ENCODE measurements at places on chromosomes 4 and X. TPM values are rescaled to one million over a fixed set of nuclear protein-coding genes. Genes with fewer than 3 reads are reported as not detected.

DNA sequence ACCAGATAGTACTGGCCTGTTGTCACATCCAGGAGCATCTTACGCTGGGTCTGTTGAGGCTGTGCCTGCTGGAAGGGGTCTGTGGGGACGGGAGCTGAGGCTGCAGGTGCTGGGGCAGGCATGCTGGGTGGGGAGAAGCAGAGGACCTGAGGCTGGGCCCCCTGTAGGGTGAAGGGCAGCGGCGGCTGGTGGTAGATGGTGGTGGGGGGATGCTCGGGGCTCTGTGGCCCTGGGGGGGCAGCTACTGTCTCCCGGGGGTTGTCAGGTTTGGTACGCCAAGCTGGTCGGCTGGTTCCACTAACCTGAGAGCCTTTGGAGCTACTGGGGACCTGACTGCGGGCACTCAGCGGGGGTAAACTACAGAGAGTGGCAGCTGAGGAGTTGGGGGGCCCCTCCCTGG lies 7.8 kb downstream of the C4orf54 start:
- DNase-seq, result no peak

DNA sequence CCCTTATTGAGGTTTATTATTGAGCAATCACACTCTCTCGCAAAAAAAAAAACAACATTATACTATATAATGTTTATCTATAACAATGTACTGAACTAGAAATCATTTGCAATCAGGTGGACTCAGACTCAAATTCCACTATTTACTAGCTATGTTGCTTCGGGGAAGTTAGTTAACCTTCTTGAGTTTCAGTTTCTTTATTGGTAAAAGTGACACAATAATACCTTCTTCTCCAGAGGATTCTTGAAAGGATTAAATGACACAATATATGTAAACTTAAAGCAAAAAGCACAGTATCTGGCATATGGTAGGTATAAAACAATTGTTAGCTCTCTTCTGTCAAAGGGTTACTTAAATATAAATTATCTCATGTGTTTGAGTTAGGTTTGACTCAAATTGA lies 31.5 kb upstream of the HDAC8 start:
- DNase-seq, result no peak

GRCh38 chr4:17250591-17250990 lies 261.3 kb downstream of the QDPR start:
- no peak for DNase-seq

FAM184B gene
- 0.54 TPM for total RNA-seq

- no peak for DNase-seq
Measured at GRCh38 chr4:55959655-55960054, 10.9 kb downstream of the CEP135 start.

TXK gene
- total RNA-seq, result not detected

DNA sequence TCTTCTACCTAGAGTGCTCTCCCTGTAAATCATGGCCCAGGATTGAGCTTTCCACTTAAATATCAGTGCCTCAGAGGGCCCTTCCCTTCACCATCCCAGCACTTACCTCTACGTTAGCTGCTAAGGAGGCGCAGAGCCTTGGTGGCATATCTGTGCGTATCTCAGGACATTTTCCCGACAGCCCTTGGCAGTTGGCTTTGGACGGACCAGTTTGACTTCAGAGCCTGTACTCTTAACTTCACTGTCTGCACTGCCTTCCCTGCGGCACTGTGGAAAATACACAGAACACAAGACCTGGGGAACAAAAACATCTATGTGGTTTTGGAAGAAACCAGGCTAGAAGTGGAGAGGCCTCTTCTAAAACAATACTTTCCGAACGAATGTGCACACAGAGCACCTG lies 2.4 kb downstream of the TADA2B start:
- no peak for DNase-seq
